ENCODE measurements at places on chromosomes 7 and 10.

GRCh38 chr10:71207578-71207977 lies 4.8 kb upstream of the UNC5B start:
- DNase-seq: no peak

DNA sequence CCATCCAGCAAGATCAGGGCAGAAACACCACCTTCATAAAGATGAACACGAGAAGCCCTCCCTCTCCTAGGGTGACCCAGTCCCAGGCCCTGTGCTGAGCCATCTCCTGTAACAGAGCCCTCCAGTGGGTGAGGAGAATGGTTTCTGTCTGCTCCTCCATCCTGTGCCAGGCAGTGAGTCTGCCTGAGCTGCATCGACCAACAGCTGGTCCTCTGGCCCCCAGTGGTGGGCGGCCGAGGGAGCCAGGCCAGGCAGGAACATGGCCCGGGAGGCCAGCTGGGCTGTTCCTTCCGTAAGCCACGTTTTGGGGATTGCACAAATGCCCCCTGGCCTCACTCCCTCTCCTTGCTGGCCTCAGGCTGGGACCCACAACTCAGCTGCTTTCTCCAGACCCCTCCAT lies 73.5 kb downstream of the GRB10 start:
- DNase-seq: no peak

- no peak for DNase-seq
Measured at GRCh38 chr10:52187521-52188258, 126.4 kb upstream of the DKK1 start.

GRCh38 chr7:29471444-29472138 lies 92.0 kb upstream of the PRR15 start:
- DNase-seq: no peak
